CD4-positive, alpha-beta T cell (primary cell): ENCODE measurements at places on chromosomes 16 and 17. TPM values are rescaled to one million over a fixed set of nuclear protein-coding genes. Genes with fewer than 3 reads are reported as not detected.

AIPL1 gene
- total RNA-seq = not detected

BCO1 gene
- not detected for total RNA-seq

KCNJ2 gene
- not detected for total RNA-seq

NRN1L gene
- 2.9 TPM for total RNA-seq

GJC1 gene
- total RNA-seq = not detected

KRT31 gene
- total RNA-seq = not detected

- peaks cover 40% of the 10 kb centered on the region for H3K4me1 ChIP-seq
- no peak overlapping the region for H3K27ac ChIP-seq
- H3K4me3 ChIP-seq = peak overlapping the region; percentile 72
Measured at GRCh38 chr17:80146121-80147034, 550 bp downstream of the EIF4A3 start.

GRCh38 chr17:35002876-35003551 lies 22.7 kb downstream of the LIG3 start:
- no peak overlapping the region for H3K27ac ChIP-seq
- H3K36me3 ChIP-seq = peaks cover 49% of the 10 kb centered on the region
- no peak overlapping the region for H3K4me3 ChIP-seq
- peaks cover 7% of the 10 kb centered on the region for H3K4me1 ChIP-seq
- no peaks in the 10 kb centered on the region for H3K27me3 ChIP-seq

DNA sequence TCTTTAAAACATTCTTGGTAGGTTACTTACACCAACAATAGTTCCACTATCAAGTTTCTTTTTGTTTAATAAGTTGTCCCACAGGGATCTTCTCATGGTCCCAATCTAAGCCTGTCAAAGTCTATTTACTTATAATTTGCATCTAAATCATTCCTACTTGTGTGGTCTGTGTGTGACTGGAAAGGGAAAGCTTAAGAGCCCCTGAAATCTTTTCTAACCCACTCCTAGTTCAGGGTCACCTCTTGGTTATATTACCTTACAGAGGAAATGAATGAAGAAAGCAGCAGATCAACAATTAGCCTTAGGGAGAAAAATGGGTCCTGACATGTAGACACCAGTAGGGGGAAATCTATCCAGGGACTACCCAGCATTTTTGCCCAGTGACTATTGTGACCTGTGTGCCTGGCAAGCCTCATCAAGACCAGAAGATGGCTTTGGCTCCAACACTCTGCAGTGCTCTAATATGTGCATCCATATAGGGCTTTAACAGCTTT lies 110.4 kb upstream of the HAS3 start:
- no peaks in the 10 kb centered on the region for H3K36me3 ChIP-seq
- no peak overlapping the region for H3K27ac ChIP-seq
- H3K4me3 ChIP-seq = no peak overlapping the region
- DNase-seq = no peak

DNA sequence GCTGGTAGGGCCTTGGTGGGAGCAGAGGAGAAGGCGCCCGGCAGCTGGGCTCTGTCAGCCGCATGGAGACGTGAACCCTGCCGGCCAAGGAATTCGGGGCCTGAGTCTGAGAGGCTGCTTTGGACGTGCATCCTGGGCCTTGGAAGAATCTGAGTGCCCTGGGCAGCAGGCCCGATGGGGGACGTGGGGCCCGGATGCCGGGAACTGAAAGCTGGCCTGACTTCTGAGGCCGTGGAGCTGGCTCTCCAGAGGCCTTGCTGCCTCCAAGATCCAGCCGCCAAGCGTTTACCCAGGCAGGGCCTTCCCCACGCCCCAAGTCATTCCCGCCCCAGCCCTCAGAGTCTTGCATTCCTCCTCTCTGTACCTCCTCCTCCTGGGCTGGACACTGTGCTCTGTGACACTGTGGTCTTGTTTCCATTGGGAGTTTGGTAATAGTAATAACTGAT lies 37.2 kb downstream of the NKD1 start:
- peaks cover 25% of the 10 kb centered on the region for H3K4me1 ChIP-seq
- H3K4me3 ChIP-seq = no peak overlapping the region
- no peak overlapping the region for H3K27ac ChIP-seq
- H3K27me3 ChIP-seq = no peaks in the 10 kb centered on the region

DNA sequence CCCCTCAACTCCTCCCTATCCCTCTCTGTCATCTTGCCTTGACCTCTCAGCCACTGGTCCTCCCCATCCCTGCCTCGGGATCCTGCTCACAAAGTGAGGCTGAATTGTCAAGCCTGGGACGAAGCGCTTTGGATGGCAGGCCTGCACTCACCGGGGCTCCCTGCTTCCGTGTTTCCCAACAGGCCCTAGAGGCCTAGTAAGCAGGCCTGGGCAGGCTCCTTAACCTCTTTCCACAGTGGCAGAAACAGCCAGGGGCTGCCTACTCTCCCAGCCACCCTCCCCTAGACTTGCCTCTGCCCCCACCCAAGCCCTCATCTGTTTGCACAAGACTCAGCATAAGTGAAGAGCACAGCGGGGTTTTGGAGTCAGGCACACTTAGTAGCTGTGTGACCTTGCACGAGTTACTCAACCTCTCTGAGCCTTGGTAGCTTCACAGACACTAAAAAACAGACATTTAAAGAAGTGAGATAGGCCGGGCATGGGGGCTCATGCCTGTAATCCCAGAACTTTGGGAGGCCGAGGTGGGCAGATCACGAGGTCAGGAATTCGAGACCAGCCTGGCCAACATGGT lies 5.0 kb upstream of the FADS6 start:
- H3K27me3 ChIP-seq = peaks cover 20% of the 10 kb centered on the region
- peaks cover 5% of the 10 kb centered on the region for H3K4me1 ChIP-seq
- H3K36me3 ChIP-seq = no peaks in the 10 kb centered on the region
- H3K4me3 ChIP-seq = no peak overlapping the region
- no peak overlapping the region for H3K27ac ChIP-seq

GRCh38 chr17:34981538-34982241 lies 1.4 kb downstream of the LIG3 start:
- H3K27ac ChIP-seq = peak overlapping the region; percentile 97
- H3K27me3 ChIP-seq = no peaks in the 10 kb centered on the region
- no peak for DNase-seq
- peaks cover 26% of the 10 kb centered on the region for H3K4me1 ChIP-seq
- peak overlapping the region; percentile 90 for H3K4me3 ChIP-seq

- no peak overlapping the region for H3K4me3 ChIP-seq
- H3K4me1 ChIP-seq = no peaks in the 10 kb centered on the region
- H3K36me3 ChIP-seq = no peaks in the 10 kb centered on the region
- no peak for DNase-seq
Measured at GRCh38 chr16:19776565-19776964, 58.5 kb downstream of the IQCK start.

- peak within 1 kb of the TSS; percentile 78 for H3K4me3 ChIP-seq
- DNase-seq = peak; percentile 98
- peaks cover 33% of the 10 kb centered on the region for H3K4me1 ChIP-seq
- H3K27me3 ChIP-seq = no peaks in the 10 kb centered on the region
Measured at GRCh38 chr17:58351831-58352595, at the start of gene SUPT4H1. Gene SUPT4H1 (minus strand): TSS chr17:58352201. CDS start chr17:58352135, 66 bp downstream.

- no peak overlapping the region for H3K27ac ChIP-seq
- no peak overlapping the region for H3K4me3 ChIP-seq
- peaks cover 52% of the 10 kb centered on the region for H3K4me1 ChIP-seq
- no peaks in the 10 kb centered on the region for H3K36me3 ChIP-seq
Measured at GRCh38 chr17:17689312-17689711, 8.1 kb downstream of the RAI1 start.

GRCh38 chr17:74961657-74962350 lies 10.8 kb downstream of the HID1 start:
- no peaks in the 10 kb centered on the region for H3K27me3 ChIP-seq
- H3K4me1 ChIP-seq = peaks cover 17% of the 10 kb centered on the region
- no peak overlapping the region for H3K4me3 ChIP-seq
- peak; percentile 91 for DNase-seq
- no peak overlapping the region for H3K27ac ChIP-seq
- H3K36me3 ChIP-seq = no peaks in the 10 kb centered on the region

- H3K27ac ChIP-seq = no peak overlapping the region
- DNase-seq = no peak
- no peaks in the 10 kb centered on the region for H3K4me1 ChIP-seq
Measured at GRCh38 chr17:69728816-69729215, 314.3 kb downstream of the MAP2K6 start.

- H3K4me3 ChIP-seq = no peak overlapping the region
- no peak overlapping the region for H3K27ac ChIP-seq
- no peaks in the 10 kb centered on the region for H3K27me3 ChIP-seq
- no peak for DNase-seq
Measured at GRCh38 chr17:74827800-74828199, 31.9 kb downstream of the GRIN2C start.

- no peaks in the 10 kb centered on the region for H3K36me3 ChIP-seq
- no peaks in the 10 kb centered on the region for H3K4me1 ChIP-seq
- no peak overlapping the region for H3K27ac ChIP-seq
- H3K27me3 ChIP-seq = no peaks in the 10 kb centered on the region
Measured at GRCh38 chr16:57967916-57968315, 3.0 kb downstream of the CNGB1 start.

GRCh38 chr17:45338023-45338781 lies 21.4 kb upstream of the MAP3K14 start:
- peaks cover under 1% of the 10 kb centered on the region for H3K4me1 ChIP-seq
- no peak overlapping the region for H3K4me3 ChIP-seq
- no peak overlapping the region for H3K27ac ChIP-seq

DNA sequence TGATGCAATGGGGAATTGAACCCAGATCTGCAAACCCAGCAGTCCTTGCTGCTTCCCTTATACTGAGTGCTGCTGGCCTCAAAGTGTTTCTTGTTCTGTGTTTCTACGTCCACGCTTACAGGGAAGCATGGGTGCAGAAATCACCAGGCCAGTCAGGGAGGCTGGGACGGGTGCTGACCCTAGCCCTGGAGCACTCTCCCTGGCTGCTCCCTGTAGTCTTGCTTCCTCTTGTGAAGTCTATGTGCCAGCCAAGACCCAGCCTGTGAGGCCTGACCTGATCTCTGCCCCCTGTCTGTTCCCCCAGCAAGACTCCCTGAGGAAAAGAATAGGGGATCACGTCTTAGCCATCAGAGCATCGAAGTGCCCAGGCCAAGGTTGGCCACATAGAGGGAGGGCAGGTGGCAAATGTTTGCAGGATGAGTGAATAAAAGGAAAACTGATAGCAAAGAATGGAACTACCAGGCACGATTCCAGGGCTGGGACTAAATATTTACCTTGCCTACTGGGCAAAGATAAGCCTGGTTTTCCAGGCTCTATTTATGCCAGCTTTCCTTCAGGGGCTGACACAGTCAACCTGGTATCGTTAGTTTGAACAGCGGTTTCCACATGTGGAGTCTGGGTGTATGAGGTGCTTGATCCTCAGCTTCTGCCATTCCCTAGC lies 41.2 kb upstream of the RHOT1 start:
- H3K27ac ChIP-seq = no peak overlapping the region
- peaks cover 13% of the 10 kb centered on the region for H3K4me1 ChIP-seq
- no peak for DNase-seq
- no peaks in the 10 kb centered on the region for H3K27me3 ChIP-seq

- H3K36me3 ChIP-seq = peaks cover 18% of the 10 kb centered on the region
- H3K4me3 ChIP-seq = peak overlapping the region; percentile 75
- H3K27ac ChIP-seq = peak overlapping the region; percentile 95
- no peaks in the 10 kb centered on the region for H3K27me3 ChIP-seq
- no peak for DNase-seq
- peaks cover 70% of the 10 kb centered on the region for H3K4me1 ChIP-seq
Measured at GRCh38 chr17:8222380-8222629, 11.9 kb upstream of the AURKB start.

DNA sequence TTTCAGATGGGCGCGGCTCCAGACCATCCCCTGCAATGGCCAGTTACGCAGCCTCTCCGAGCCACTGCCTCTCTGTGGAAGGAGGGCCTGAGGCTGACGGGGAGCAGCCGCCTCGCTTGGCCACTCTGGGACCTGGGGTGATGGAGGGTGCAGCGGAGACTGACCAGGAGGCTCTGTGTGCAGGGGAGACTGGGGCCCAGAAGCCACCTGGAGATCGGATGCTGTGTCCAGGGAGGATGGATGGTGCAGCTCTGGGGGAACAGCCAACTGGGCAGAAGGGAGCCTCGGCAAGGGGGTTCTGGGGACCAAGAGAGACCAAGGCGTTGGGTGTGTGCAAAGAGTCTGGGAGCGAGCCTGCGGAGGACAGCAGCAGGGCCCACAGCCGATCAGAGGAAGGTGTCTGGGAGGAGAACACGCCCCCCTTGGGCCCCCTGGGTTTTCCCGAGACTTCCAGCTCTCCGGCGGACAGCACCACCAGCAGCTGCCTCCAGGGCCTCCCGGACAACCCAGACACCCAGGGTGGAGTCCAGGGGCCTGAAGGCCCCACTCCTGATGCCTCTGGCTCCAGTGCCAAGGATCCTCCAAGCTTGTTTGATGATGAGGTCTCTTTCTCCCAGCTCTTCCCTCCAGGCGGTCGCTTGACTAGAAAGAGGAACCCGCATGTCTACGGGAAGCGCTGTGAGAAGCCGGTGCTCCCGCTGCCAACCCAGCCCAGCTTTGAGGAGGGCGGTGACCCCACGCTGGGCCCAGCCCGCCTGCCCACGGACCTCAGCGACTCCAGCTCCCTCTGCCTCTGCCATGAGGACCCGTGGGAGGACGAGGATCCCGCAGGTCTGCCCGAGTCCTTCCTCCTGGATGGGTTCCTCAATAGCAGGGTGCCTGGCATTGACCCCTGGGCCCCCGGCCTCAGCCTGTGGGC lies 17.4 kb upstream of the ZFPM1 start:
- H3K4me1 ChIP-seq = peaks cover 12% of the 10 kb centered on the region
- no peak overlapping the region for H3K27ac ChIP-seq
- no peaks in the 10 kb centered on the region for H3K36me3 ChIP-seq
- no peak overlapping the region for H3K4me3 ChIP-seq
- no peak for DNase-seq
